ENCODE measurements at places on chromosomes 3 and 15. TPM values are rescaled to one million over a fixed set of nuclear protein-coding genes. Genes with fewer than 3 reads are reported as not detected.

Gene KY
- total RNA-seq, result 2.1 TPM

Gene OR5H14
- not detected for total RNA-seq

Gene TUSC7
- total RNA-seq, result not detected

Gene RNU5B-1
- total RNA-seq, result not detected

Gene SAMD7
- not detected for total RNA-seq

Gene KBTBD13
- not detected for total RNA-seq

Gene RPS17
- 1,188 TPM for total RNA-seq

Gene ADAMTS7
- 32.4 TPM for total RNA-seq

Gene ACKR4
- total RNA-seq, result not detected

Gene GXYLT2
- total RNA-seq, result 75.1 TPM

Gene PSTPIP1
- total RNA-seq, result not detected

Data from osteoblast (primary cell).